ENCODE measurements at places on chromosomes 5 and 9.

- DNase-seq: no peak
These were observed 4.2 kb upstream of the NFIL3 start for GRCh38 chr9:91427873-91428272.

- DNase-seq: no peak
These were observed 25.5 kb downstream of the NFIB start for GRCh38 chr9:14288433-14288832.

- DNase-seq: no peak
These were observed 3.1 kb downstream of the DMRTA1 start for GRCh38 chr9:22449719-22450118.

DNA sequence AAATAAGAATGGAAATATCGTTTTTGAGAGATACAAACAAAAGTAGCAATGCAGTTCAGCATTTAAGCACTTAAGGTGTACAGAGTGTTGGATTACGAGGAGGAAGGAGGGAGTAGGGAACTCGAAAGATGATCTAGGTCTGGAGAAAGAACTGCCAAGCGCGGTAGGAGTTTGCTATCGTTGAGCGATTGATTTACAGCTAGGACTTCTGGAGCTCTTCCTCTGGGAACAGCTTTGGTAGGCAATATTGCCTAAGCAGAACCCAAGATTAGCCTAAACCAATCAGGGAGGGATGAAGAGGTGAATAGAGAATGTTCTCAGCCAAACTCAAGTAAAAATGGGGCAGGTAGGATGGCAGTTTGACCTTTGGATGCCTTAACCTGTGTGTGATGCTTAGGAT, 965 bp downstream of the CLTA start:
- no peak for DNase-seq

DNA sequence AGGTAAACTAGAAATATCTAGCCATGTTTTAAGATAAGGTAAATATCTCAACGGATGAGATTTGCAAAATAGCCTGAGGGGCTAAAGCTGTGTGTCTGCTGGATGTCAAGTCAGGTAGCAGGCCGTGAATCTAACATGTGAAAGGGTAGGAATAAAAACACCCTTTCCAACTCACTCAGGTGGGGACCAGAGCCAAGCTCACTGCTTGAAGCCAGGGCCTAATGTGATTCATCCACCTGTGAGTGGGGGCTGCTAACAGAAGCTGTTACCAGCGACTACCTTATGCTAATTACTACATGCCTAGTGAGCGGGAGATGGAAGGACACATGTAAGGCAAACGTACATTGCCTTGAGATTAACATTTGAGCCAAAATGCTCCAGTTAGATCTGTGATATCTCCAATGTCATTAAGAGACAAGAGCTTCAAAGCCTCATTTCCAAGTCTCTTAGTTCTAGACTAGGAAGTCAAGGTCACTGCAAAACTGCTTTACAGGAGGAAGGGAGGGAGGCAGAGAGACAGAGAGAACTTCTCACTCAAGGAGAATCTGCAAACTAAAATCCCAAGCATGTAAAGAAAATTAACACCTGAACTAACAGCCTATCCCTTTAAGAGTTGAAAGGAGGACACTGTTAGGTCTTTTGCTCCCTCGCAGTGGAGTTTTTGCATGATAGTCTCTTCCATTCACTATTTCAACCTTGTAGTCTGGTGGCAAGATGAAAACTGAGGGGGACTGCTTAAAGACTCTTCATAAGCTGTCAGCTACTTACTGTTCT, 141.6 kb upstream of the RPS23 start:
- DNase-seq: no peak

DNA sequence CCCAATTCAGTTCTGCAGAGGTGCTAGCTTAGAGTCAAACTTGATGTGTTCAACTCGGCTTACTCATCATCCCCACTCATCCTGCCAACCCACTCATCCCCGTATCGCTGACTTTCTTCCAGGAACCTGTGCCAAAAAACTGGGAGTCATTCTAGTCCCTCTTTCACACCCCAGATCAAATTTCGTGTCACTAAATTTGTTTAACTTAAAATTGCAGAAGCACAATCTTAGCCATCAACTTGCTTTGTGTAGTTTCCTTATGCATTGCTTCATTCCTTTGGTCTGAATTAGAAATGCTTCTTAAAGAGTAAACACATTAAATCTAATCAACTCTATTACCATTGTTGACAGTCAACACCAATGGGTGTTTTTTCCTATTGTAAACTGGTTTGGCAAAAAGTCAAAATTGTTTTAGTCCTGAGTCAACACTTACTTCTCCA, 162.4 kb downstream of the TTC39B start:
- DNase-seq: no peak

DNA sequence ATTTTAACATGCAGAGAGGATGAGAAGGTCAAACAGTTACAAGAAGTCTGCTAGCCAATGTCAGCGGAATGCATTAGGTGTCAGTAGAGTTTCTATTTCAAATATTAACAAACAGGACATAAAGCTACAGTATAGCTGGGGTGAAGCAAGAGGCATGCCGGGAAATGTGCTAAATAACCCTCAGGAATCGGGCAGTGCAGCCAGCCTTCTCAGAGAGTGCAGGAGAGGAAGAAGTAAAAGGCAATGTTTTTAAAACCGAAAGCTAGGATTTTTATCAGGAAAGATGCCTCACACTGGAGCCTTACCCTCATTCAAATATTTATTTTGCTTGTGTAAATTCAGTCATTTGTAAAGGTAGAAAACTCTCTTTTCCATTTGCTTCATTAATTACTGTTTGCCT, 59.1 kb upstream of the SH3GL2 start:
- DNase-seq: no peak

- no peak for DNase-seq
These were observed 83.3 kb upstream of the ZBTB43 start for GRCh38 chr9:126721564-126721981.

DNA sequence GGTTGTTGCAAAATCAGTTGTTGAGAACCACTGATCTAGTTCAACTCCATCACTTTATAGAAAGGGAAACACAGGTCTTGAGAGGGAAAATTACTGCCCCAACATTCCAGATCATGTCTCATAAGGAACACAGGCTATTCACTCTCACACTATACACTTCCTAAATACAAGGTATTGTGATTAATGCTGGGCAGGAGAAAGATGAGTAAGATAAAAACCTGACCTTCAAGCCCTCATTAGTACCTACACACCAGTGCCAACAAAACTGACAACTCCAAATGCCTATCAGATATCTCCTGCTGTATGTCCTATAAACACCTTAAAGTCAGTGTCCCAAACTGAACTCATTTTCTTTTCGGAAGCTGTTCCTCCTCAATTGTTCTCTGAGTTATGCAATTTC, 8.2 kb downstream of the GNE start:
- DNase-seq: no peak

DNA sequence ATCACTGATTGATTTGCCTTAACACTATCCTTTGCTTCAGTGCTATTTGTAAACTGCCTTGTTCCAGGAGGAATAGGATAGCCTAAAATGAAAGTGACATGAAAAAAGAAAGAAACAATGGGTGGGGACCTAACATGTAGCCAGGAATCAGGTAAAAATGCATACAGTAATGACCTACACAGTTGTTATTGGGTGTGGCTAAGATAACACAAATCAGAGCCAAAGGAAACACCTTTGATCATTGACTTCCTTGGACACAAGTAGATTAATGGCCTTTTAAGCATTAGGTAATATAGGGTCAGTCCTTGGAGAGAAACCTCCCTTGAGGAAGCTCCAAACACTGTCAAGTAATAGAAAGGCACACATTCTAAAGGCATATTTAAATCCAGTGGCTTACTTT, 220.4 kb downstream of the TRPM3 start:
- no peak for DNase-seq
